ENCODE measurements at places on chromosomes 4 and X. TPM values are rescaled to one million over a fixed set of nuclear protein-coding genes. Genes with fewer than 3 reads are reported as not detected.

The PRDM8 gene
- 21.9 TPM for total RNA-seq

The MAGED4B gene
- total RNA-seq: 2.6 TPM

GRCh38 chr4:149933883-149934282, 118.2 kb upstream of the IQCM start:
- no peaks in the 10 kb centered on the region for H3K36me3 ChIP-seq
- no peak overlapping the region for H3K27ac ChIP-seq
- no peak overlapping the region for H3K4me3 ChIP-seq
- no peak for DNase-seq
- H3K27me3 ChIP-seq: no peaks in the 10 kb centered on the region
- no peaks in the 10 kb centered on the region for H3K4me1 ChIP-seq

DNA sequence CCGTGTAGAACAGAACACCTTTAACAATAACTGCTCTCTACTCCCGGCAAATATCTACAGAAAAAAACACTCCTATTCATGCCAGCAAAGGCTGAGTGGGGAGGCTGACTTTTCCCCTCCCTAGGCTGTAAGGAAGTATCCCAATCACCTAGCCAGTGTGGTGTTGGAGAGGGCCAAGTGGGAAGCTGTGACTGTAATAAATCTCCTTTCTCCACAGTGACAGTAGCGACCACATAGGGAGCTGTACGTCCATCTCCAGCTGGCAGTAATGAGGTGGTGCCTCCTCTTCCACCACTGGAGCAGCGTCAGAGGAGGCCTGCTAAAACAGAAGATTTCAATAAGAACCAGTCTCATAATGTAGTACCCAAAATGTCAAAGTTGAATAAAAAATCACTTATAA, 47.9 kb upstream of the PLAC1 start:
- H3K27me3 ChIP-seq: peaks cover 3% of the 10 kb centered on the region
- H3K27ac ChIP-seq: no peak overlapping the region
- no peak overlapping the region for H3K4me3 ChIP-seq
- H3K36me3 ChIP-seq: no peaks in the 10 kb centered on the region
- H3K4me1 ChIP-seq: no peaks in the 10 kb centered on the region
- no peak for DNase-seq

GRCh38 chr4:81455897-81456296, 15.8 kb downstream of the RASGEF1B start:
- H3K4me3 ChIP-seq: no peak overlapping the region

GRCh38 chr4:112884406-112884805, 165.0 kb upstream of the ANK2 start:
- H3K27ac ChIP-seq: no peak overlapping the region
- no peaks in the 10 kb centered on the region for H3K36me3 ChIP-seq
- no peak overlapping the region for H3K4me3 ChIP-seq
- no peak for DNase-seq
- no peaks in the 10 kb centered on the region for H3K4me1 ChIP-seq
- H3K27me3 ChIP-seq: peaks cover 1% of the 10 kb centered on the region

DNA sequence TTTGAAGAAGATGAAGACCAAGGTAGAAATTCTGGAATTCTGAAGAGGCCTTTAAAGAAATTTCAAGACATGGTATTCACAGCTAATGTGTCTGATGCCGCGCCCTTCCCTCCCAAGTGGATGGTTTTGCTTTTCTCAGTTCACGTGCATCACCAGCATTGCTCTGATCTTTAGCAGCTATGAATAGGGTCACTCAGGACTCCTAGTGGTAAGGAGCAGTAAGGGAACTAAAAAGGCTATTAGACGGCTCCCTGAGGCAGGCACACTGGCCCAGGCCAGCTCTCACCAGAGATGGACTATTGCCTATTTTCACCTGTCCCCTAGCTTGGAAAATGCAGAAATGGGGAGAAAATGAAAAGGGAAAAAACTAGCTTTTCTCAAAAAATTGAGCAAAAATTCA, 447.5 kb upstream of the RASGEF1B start:
- DNase-seq: no peak
- peaks cover 12% of the 10 kb centered on the region for H3K27me3 ChIP-seq
- no peak overlapping the region for H3K4me3 ChIP-seq
- no peak overlapping the region for H3K27ac ChIP-seq
- H3K4me1 ChIP-seq: peaks cover 2% of the 10 kb centered on the region

- DNase-seq: no peak
- no peaks in the 10 kb centered on the region for H3K4me1 ChIP-seq
- H3K4me3 ChIP-seq: no peak overlapping the region
- H3K36me3 ChIP-seq: no peaks in the 10 kb centered on the region
- no peaks in the 10 kb centered on the region for H3K27me3 ChIP-seq
- no peak overlapping the region for H3K27ac ChIP-seq
Observed at GRCh38 chr4:111405989-111406388, 739.3 kb upstream of the FAM241A start.

DNA sequence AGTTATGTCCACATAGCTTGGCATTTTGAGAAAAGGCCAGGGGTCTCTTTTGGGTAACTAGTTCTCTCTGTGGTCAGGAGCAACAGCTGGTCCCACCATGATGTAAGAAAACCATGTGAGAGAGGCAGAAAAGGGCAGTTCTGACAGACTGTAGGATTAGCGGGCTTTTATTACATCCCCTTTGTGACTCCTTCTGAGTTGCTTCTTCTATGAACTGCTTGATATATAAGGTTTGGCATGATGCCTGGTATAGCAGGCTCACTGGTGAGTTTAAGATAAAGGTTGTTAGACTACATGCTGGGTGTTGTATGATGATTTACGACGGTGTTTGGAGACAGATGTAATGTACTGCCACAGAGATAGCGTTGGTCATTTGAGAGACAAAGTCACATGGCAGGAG, 2308.1 kb upstream of the AGA start:
- no peaks in the 10 kb centered on the region for H3K36me3 ChIP-seq
- no peak for DNase-seq
- no peak overlapping the region for H3K27ac ChIP-seq
- H3K4me3 ChIP-seq: no peak overlapping the region

The MAGEB2 gene
- not detected for total RNA-seq

DNA sequence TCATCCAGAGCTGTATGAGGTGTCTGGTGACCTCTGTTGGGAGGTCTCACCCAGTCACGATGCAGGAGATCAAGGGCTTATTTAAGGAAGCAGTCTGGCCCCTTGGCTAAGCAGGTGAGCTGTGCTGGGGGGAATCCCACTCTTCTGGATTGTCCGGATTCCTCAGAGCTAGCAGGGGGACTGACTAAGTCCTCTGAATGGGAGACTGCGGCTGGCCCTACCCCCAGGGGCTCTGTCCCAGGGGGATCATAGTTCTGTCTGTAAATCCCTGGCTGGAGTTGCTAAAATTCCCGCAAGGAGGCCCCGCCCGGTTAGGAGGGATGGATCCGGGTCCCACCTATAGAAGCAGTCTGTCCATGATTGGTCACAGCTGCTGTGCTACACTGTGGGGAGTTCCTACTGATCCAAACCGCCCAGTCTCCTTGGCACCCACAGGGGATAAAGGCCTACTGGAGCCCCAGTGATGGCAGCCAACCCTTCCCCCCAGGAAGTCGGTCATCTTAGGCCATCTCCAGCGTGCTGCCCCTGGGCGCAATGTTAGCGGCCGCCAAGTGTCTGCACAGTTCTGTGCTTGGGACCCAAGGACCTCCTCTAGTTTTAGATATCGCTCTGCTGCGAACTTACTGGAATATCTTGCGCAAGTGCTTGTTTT, 118.2 kb upstream of the KLF8 start:
- no peaks in the 10 kb centered on the region for H3K27me3 ChIP-seq
- H3K27ac ChIP-seq: no peak overlapping the region
- no peaks in the 10 kb centered on the region for H3K4me1 ChIP-seq
- H3K4me3 ChIP-seq: no peak overlapping the region

GRCh38 chr4:151626751-151627150, 134.1 kb downstream of the GATB start:
- DNase-seq: no peak
- H3K4me1 ChIP-seq: no peaks in the 10 kb centered on the region
- no peak overlapping the region for H3K27ac ChIP-seq

The CASK gene
- total RNA-seq: 32.7 TPM

All from activated CD4-positive, alpha-beta memory T cell treated with anti-CD3 and anti-CD28 coated beads, Interleukin-2, amount 10 ng/mL, durations not matched to agents 7 days and 5 days (primary cell).